Vagina (tissue), 2 donors: ENCODE measurements at places on chromosomes 1 and 21.
A peak's percentile ranks its signal among the peaks of the same experiment; 100 is the strongest.

DNA sequence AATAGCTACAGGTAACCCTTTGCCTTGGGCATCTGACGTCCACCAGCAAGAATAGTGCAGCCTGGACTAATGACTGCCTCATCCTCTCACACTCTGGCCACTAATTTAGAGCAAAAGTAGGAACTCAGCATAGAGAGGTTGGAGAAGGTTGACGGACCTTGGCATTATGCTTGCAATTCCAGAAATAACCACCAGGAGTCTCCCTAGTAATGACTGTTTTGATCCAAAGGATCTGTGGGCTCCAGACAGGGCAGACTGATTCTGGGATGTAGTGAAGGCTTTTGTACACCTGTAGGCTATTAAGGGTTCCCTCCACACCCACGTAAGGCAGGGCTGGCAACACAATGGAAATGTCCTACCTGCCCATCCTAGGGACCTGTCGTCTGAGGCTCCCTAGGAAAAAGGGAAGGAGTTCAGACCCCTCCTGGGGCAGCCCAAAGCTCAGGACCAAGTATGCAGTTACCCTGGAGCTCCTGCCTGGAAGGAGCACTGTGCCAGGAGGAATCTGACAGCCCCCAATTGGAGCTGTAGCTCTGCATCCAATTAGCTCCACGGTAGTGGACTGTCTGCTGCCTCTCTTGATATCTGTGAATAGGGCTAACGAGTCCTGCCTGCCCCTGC lies 91.0 kb upstream of the TMEM51 start:
- no peak for DNase-seq

DNA sequence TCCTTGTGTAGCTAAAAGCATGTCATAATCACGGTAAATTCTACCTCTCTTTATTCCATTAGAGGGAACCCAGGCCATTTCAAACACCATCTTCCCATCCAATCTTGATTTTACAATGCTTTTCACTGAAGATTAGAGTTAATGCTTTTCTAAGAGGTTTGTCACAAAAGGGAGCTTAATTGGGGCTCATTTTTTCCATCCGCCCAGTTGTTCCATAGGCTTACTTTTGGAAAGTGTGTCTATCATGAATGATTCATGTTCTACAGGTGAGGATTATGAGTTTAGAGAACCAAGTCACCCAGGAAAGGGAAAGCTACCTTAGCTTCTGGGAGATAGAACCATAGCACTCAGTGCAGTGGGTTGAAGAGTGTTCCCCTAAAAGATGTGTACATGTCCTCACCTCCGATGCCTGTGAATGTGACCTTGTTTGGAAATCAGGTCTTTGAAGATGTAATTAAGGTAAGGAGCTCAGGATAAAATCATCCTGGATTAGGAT lies 286.9 kb upstream of the RUNX1 start:
- no peak for DNase-seq

DNA sequence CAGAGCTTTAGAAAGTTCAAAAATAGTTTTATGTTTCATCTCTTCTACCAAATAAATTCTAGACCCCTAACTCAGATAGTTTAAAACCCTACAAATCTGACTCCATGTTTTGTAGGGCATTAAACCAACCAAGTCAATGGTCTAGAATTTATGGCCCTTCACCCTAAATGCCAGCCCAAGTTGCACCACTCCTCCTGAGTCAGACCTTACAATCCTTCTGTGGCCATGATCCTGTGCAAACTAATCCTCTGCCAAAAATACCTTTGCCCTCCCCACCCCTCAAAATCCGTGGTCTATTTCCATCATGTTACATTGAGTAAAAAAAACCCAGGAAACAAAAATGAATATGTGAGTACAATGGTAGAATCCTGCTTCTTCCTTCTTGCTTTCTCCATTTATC lies 179.3 kb downstream of the NR5A2 start:
- DNase-seq, result no peak

DNA sequence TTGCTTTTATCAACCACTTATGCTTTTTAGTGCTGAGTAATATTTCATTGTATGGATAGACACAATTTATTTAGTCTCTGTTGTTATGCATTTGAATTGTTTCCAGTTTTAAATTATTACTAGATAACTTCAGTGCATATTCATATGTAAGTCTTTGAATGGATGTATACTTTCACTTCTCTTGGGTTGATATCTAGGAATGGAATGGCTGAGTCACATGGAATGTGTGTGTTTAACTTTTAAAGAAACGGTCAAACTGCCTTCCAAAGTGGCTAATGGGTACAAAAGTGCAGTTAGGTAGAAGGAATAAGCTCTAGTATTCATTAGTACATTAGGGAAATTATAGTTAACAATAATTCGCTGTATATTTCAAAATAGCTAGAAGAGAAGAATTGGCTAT lies 82.4 kb downstream of the NPHS2 start:
- no peak for DNase-seq

GRCh38 chr1:35845766-35846165 lies 37.2 kb upstream of the AGO1 start:
- no peak for DNase-seq

DNA sequence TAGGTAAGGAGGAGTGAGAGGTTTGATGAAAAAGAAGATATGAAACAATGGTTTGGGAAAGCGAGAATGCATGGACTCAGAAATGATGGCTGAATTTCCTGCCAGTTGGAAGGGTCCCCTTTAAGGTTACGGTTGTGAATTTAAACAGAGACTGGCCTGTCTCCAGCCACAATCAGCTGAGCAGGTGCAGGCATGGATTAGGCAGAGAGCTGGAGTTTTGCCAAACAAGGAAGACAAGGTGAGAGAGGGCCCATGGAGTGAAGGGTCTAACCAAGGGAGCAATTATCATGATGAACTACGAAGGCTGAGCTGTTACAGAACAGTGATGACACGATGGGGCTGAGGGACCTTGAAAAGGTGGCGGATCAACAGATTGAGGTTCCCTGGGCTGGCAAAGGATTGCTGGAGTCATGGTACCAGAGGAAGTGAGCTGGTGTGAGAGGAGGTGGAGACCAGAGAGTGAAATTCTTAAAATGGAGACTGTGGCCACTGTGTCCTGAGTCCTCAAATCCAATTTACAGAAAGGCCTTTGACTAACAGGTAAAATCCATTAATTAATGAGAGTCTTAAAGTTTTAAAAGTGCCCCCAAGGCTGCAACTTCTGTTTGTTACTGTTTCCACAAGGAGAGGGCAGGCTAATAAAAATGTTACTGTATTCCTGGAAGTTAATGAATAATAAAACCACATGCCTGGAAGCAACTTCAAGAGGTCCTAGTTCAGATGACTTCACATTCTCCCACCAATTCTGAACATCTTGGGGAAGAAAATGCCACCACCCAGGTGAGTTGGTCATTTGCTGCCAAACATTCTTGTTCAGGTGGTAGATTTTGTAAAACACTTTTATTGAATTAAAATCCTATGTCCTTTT lies 41.5 kb downstream of the LHX9 start:
- no peak for DNase-seq

GRCh38 chr1:66383168-66383567 lies 150.8 kb upstream of the SGIP1 start:
- no peak for DNase-seq

GRCh38 chr1:219927298-219927955 lies 930 bp downstream of the SLC30A10 start:
- DNase-seq, result no peak

DNA sequence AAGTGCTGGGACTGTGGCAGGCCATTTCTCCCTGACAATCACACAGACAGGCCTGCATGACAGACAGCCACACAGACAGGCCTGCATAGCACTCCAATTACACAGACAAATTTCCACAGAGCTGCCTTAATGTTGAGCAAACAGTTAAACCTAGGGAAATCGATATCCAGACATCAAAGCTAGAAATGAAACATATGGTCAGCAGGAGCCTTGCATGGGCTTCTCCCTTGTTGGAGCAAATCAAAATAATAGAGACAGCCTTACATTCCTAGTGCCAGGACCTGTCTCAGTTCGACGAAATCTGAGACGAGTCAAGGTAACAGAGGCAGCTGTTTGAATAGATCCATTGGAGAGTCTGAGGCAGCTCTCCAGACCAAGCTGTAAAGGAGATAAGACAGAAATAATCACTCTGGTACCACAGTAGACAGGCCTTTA lies 42.4 kb downstream of the OLFML3 start:
- no peak for DNase-seq

GRCh38 chr1:36835696-36836095 lies 198.6 kb downstream of the GRIK3 start:
- DNase-seq, result no peak

GRCh38 chr1:12197483-12197880 lies 30.7 kb downstream of the TNFRSF1B start:
- DNase-seq, result no peak

DNA sequence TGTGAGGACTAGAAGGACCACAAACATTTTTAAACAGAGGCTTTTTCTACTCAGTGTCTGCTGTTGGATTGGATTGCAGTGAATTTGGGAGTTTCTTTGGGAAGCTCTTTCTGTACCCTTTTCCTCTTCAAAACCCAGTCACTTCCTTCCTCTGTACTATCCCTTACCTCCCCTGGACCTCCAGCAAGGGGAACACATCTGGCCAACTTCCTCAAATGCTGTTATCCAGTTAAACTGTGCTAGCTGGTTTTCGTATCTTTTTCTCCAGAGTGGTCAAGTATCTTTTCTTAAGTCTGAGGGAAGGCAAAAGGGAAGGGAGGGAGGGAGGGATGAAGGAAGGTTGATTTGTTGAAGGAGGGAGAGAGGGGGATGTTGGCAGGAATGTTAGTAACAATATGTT lies 99.2 kb upstream of the TNR start:
- DNase-seq, result no peak

GRCh38 chr1:68166348-68166747 lies 66.0 kb downstream of the WLS start:
- no peak for DNase-seq

DNA sequence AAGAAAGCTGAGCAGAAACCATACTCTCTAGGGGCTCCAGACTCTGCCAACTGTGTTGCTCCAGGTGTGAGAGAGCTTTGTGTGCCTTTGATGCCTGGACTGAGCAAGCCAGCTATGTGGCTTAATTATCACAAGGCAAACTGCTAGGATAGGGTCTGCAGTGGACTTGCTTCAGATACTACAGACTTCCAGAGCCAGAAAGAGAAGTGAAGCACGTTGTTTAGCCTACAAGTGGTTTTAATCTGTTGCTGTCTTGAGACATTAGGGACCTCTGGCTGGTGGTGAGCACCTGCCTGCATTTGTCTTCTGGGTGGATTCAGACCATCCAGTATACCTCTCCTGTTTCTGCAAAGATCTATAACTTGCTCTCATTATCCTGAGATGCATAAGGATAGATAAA lies 353.4 kb upstream of the PLXNA2 start:
- DNase-seq, result peak; percentile 25

GRCh38 chr1:212605441-212606394 lies 2.8 kb upstream of the ATF3 start:
- DNase-seq, result no peak

GRCh38 chr1:19918057-19918456 lies 5.4 kb downstream of the PLA2G2E start:
- DNase-seq, result no peak

- no peak for DNase-seq
These were observed 5.2 kb downstream of the TMEM63A start for GRCh38 chr1:225876900-225877510.

GRCh38 chr1:99820546-99820945 lies 29.6 kb upstream of the AGL start:
- DNase-seq, result no peak

- no peak for DNase-seq
These were observed 60.6 kb downstream of the NAV1 start for GRCh38 chr1:201599548-201599947.

DNA sequence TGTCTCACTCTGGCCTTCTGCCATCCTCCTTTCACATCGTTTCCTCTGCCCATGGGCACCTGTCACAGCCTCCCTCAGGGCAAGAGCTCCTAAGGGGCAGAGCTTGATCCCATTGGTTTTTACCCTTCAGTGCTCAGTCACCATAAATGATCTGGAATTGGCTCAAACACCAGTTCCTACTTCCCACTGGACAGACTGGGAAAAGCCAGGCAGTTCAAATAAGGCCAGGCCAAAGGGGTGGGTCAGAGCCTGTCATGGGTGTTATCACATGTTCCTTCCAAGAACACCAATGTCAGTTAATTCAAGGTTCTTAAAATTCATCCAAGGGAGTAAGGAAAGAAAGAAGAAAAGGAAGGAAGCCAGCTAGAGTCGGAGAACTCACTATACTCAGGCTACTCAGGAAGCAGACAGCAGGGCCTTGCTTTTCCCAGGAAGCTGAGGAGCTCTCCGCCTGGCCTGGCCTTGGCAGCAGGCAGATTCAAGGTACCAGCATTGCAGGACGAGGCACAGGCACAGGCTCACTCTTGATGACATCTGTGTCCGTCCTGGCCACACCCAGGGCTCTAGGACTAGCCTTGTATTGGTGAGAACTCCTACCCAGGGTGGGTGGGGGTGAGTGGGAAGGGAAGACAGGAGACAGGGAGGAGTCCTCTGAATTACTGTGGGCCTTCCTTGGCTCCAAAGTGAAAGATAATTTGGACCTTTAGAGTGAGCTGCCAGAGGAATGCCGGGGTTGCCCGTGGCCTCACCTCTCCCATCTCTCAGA lies 32.2 kb upstream of the ARTN start:
- DNase-seq, result no peak

- no peak for DNase-seq
These were observed 24.6 kb downstream of the PMVK start for GRCh38 chr1:154911691-154912550.

DNA sequence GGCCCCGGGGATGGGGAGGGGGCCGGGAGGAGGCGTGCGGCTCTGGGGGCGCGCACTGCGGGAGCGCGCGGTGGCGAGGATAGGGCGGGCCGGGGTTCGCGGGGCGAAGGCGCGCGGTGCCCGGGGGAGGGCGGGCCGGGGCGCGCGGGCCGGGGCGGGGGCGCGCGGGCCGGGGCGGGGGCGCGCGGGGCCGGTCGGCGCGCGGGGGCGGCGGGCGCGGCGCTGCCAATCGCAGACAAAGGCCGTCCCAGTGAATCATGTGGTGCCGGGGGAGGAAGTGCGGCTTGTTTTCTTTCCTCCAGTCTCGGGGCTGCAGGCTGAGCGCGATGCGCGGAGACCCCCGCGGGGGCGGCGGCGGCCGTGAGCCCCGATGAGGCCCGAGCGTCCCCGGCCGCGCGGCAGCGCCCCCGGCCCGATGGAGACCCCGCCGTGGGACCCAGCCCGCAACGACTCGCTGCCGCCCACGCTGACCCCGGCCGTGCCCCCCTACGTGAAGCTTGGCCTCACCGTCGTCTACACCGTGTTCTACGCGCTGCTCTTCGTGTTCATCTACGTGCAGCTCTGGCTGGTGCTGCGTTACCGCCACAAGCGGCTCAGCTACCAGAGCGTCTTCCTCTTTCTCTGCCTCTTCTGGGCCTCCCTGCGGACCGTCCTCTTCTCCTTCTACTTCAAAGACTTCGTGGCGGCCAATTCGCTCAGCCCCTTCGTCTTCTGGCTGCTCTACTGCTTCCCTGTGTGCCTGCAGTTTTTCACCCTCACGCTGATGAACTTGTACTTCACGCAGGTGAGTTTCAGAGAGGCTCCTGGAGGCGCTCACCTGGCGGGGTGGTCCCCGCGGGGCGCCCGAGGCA lies at the start of gene GPR137B:
TSS of gene GPR137B (plus strand) at position 287 of the 851 bp plus-strand sequence. CDS start at position 371, 84 bp downstream.
- no peak for DNase-seq
